ENCODE measurements at places on chromosomes 5 and 9.
A peak's percentile ranks its signal among the peaks of the same experiment; 100 is the strongest.

DNA sequence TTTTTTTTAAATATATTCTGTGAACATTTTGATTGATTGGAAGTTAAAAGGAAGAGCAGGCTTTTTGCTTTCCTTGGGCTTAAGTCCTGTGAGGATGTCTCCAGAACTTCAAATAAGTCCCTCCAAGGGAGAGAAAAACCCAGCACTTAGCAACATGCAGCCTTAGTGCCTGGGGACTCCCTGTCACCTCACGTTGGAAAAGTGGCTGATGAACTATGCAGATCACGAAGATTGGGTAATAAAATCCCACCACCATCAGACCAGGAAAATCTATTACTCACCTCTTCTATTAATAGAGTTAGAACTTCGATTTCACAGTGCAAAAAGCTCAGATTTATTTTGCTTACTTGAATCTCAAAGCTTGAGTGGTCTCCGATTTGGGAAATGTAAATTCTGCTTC lies 507.0 kb downstream of the MAT2B start:
- DNase-seq: no peak

DNA sequence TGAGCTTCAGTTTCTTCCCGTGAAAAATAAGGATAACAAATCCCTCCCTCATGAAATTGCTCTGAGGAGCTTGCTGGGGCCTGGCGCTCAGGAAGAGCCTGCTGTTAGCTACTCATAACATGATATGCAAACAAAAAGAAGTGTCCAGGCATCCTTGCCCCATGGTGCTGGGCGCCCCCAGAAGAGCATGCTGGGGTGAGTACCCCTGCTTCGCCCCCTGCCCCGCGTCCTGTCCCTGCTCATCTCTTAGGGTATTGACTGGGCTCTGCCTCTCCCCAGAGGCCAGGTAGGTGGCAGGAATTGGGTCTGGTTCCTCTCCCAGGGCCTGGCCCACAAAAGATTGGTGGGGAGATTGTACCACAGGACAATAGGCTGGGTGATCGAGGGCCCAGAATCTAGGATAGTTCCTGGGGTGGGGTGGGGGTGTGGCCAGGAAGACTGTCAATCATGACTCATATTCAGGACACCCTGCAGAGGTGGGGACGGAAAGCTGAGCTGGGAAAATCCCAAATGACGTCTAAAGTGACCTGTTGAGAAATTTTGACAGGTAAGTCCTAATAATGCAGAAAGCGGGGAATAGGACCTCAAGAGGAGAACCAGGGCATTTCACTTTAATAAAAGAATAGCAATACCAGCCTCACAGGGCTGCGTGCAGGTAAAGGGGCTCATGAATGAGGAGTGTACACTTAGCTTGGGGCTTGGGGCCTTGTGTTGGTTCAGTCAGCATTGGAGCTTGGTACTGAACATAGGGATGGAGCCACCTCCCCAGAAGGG lies 8.9 kb downstream of the PITX1 start:
- no peak for DNase-seq

GRCh38 chr5:95707055-95707454 lies 24.1 kb upstream of the RHOBTB3 start:
- no peak for DNase-seq

DNA sequence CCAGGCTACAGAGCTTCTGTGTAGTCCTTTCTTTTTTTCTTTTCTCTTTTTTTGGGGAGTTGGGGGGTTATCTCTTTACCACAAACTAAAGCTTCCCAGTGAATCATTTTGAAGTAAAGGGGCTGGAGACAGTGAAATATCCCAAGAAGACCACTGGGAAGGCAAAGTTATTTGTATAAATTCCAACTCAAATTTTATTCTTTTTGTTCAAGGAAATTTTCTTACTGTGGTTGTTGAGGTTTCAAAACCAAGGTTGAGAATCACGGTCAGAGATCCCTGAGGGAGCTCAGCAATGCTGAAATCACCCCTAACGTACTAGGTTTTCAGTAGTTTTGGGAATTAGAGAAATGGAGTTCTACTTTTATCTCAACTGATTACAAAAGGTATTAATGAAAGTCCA lies 175.7 kb downstream of the ARHGEF28 start:
- no peak for DNase-seq

- DNase-seq: peak; percentile 29
Measured at GRCh38 chr5:107670932-107671741, at the start of gene EFNA5. Gene EFNA5 (minus strand): TSS chr5:107670937.

DNA sequence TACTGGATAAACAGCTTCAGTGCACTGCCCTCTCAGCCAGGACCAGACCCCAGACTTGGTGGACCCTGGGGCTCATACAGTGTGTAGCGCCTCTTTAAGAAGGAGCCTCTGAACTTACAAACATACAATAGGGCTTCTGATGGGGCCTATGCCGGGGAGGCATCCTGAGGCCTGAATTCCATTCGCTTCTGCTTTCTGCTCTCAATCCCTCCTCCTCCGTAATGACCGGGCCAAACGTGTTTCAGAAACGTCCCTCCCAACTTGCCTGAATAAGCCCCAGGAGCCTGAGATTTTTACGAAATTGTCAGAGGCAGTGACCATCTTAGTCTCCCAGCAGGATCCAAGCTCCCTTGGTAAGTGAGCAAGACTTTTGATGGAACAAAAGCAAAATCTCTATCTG lies 128.1 kb upstream of the BOD1 start:
- DNase-seq: no peak

GRCh38 chr5:175638305-175638704 lies 19.6 kb upstream of the HRH2 start:
- no peak for DNase-seq

GRCh38 chr5:2266641-2267240 lies 384.0 kb upstream of the IRX4 start:
- no peak for DNase-seq
